ENCODE measurements at places on chromosomes 1 and 21.
A peak's percentile ranks its signal among the peaks of the same experiment; 100 is the strongest.

DNA sequence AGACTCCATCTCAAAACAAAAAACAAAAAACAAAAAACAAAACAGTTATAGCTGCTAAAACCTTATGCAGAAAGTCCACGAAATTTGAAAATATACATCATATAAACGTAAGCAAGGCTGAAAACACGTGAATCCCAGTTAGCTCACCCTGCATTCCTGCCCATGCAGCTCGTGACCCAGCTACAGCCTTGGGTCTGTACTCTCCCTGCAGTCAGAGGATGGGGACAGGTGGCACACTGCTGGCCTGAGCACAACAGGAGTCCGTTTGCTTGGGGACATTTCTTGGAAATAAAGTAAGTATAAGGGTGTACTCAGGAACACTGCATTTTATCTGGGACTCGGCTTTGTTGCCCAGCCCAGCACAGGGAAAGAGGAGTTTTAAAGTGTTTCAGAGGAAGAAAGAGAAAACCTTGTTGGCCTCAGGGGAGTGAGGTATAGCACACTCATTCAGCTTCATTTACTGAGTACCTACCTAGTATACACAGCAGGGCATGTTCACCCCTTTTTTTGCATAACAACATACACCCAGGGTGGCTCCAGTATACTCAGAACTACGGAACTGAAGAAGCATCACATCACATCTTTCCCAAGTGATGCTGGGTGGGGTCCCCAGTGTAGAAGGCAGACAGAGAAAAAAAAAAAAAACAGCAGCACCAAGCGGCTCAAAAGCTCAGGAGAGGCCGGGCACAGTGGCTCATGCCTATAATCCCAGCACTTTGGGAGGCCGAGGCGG, 44.1 kb downstream of the CAPZB start:
- no peak for DNase-seq

- DNase-seq: no peak
Measured at GRCh38 chr1:23217421-23218115, at the start of gene HTR1D. HTR1D (minus strand) TSS chr1:23217502; CDS start chr1:23194219, 23,283 bp downstream.

DNA sequence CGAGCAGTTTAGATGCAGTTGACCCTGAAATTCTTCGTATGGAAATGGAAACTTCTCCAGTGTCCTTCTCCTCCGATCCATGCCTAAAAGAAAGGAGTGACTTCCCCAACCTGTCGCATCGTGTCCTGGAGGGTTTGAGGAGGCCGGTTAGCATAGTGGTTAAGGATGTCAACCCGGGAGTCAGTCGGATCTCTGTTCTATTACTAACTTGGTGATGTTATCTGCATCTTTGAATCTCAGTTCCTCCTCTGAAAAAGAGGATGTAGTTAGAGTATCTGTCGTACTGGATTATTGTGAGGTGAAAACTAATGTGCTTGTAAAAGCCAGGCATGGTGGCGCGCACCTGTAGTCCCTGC, 684 bp downstream of the ZBTB8B start:
- no peak for DNase-seq

GRCh38 chr1:119715542-119715941, 3.8 kb downstream of the PHGDH start:
- DNase-seq: no peak

DNA sequence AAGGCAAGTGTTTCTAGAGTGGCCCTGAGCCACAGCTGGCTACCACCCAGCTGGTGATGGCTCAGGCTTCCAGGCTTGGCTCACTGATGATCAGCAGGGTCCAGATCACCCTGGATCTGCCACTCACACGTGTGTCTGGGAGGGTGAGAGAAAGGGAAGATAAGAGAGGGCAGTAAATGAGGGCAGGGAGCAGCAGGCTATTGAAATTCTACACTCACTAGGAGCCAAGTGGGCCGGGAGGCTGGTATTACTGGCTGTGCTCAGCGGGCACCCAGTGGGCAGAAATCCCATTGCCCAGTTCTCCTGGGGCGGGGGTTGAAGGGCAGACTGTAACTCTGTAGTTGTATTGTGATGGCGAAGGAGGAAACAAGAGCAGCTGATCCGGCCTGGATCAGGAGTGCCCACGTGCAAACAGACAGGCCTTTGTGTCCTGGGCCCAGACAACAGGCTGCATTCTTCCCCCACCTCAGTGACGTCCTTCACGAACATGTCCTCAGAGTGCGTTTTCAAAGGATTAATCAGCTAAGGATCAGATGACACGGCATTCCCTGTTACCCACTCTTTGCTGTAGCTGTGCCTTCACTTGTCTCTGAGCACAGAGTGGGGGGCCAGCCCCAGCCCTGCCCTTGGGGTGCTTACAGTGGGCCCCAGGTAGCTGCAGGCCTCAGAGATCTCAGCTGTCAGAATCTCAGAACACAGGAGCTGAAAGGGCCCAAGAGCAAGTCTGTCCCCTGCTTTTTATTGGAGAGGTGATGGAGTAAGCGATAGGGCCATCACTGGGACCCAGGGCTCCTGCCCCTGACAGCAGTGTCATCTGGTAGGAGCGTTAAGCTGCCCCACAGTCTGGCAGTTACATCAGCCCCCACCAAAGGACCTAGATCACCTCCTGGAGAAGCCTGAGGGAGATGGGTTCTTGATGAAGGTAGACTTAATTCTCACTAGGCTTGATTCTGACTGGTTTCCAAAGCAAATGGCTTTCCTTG, 60.5 kb downstream of the ATP1A1 start:
- no peak for DNase-seq

- DNase-seq: no peak
Measured at GRCh38 chr1:8424539-8425116, 106.7 kb downstream of the SLC45A1 start.

DNA sequence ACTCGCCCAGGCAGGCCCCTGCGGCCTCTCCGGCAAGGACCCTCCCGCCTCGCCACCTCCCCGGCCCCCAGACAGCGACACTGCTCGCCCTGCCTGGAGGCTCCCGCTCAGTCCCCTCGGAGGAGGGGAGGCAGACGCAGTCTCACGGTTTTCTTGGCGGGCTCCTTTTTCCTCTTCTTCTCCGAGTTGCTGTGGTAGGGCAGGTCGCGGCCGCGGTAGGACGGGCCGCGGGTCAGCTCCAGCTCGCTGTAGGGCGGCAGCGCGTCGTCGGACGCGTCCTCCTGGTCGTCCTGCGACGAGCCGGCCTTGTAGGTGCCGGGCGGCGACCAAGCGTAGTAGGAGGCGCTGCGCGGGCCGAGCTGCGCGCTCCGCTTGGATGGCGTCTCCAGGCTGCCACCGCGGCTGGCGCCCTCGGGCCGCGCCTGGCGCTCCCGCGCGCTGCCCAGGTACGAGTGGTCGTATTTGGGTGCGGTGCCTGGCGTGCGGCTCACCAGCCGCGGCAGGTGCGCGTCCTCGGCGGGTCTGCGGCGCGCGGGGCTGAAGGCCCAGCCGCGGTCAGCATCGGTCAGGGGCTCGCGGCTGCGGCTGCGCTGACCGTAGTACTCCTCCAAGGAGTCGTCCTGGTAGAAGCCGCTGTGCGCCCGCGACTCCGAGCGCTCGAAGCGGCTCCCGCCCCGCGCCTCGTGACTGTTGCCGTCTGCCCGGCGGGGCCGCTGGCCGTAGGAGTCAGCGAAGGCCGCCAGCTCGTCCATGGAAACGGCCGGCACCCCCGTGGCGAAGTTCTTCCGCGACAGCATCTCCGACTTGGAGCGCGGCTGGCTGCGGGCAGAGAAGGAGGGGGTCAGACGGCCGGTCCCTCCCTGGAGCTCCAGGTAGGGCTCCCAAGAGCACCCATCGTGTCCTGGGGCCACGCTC, 44.8 kb upstream of the TADA1 start:
- DNase-seq: no peak

DNA sequence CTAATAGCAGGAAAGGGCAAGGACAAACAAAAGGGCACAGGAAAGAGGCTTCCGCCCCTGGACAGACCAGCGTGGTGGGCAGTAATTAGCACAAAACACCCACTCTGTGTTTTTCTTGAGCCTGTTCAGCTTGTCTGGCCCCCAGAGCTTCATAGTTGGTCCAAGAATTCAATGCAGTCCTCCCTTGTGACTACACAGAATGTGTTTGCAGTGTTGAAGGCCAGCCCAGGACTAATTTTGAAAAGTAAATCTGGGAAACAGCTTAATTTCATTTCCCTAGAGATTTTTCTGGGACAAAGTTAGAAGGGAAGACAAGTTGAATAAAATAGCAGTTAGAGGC, 49.2 kb upstream of the LMO4 start:
- no peak for DNase-seq

DNA sequence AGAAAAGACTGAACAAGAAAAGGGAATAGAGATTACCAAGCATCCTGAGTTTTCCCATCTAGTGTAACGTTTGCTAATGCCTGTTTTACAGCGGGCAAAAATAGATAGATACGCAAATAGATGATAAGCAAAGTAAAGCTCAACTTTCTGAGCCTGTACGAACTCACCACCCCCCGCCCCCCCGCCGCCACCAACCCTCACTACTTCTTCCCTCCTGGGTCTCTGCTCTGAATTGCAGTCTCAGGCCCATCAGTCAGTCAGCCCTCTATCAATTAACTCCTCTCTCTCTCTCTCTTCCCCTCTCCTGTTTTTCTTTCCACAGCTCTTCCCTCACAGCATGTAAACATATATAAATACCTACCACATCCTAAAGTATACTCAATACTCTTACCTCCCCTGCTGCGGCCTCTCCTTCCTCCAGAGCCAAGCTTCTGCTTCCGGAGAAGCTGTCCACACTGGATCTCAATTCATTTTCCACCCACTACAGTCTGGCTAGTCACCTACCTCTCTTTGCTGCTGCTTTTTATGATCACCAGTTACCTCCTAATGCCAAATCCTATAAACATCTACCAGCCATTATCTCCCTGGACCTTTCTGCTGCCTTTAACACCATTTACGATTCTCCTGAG, 64.6 kb downstream of the CAPN2 start:
- no peak for DNase-seq

- DNase-seq: no peak
Measured at GRCh38 chr1:165355139-165355976, 1.2 kb downstream of the LMX1A start.

DNA sequence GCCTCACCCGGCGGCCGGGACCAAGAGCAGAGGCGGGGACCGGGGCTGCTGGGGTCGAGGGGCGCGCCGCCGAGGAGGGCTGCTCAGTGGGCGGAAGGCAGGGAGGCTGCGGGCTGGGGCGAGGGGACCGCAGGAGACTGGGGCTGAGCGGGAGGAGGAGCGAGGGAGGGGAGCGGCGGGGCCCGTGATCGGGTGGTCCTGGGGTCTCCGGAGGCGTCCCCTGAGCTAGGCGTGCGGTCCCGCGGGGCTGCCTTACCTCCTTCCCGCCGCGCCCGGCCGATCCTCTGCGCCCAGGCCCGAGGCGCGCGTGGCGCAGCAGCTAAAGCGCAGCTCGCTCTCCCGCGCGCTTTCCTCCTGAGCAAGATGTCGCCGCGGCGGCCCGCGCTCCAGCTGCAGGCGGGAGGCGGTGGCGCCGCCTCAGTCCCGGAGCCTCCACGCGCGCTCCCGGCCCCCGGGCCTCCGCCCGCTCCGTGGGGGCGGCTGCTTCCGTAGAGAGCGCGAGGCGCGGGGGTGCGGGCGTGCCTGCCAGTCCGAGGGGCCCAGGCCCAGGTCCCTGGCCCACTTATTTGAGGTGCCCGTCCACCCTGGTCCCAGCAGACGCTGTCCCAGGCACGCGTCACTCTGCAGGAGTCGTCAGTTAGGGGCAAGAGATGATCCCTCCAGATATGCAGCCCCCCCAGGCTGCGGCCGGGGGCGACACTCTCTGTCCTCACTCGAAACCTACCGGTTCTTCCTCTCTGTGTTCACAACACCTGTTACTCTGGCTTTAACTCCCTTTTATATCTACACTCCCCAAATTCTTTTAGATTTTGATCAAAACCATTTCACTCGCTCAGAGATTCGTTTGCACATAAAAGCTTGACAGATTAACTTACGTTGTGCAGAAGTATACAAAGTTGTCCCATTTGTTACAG, at the start of gene CCSAP:
Gene CCSAP, minus strand, starts transcription at position 392 of the 914 bp plus-strand sequence. CDS start 582 bp downstream, outside the sequence.
- DNase-seq: peak; percentile 27

GRCh38 chr1:5917591-5918274, 74.5 kb downstream of the NPHP4 start:
- DNase-seq: no peak

GRCh38 chr1:46148318-46148717, 15.9 kb upstream of the PIK3R3 start:
- DNase-seq: no peak

- DNase-seq: no peak
Measured at GRCh38 chr1:58608945-58609344, 31.9 kb upstream of the TACSTD2 start.

- no peak for DNase-seq
Measured at GRCh38 chr1:19852036-19852435, 30.2 kb upstream of the OTUD3 start.

- no peak for DNase-seq
Measured at GRCh38 chr1:202723708-202724107, 13.5 kb upstream of the SYT2 start.

DNA sequence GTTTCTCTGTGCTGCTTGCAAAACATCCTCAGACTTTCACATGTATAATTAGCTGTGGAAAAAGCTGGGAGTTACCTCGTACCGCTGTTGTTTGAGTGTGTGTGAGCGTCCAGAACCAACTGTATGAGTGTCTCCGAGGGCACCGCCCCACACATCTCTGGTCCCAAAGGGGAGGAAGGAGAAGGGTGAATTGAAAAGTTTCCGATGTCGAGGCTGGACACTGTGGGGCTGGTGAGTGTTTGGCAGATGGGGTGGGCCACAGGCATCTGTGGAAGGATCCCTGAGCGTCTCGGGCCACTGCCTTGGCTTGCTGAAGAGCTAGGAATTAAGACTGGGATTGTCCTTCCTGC, 1.2 kb downstream of the ATP2B4 start:
- no peak for DNase-seq

DNA sequence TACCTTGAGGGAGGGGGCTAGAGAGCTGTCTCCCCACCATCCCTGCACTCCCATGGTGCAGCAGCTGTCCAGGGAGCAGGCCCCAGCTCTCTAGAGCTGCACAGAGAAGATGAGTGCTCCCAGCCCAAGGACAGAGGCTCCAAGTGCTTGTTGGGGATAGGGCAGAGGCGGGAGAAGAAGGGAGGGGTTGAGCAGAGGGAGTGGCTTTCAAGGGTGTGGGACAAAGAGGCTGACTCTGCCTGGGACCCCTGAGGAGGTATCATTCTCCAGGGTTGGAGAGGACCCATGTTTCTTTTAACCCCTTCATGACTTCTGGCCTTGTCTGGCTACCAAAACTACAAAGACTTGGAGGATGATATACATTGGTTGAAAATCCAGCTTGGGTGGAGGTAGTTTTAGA, 14.6 kb downstream of the FOXD2 start:
- DNase-seq: no peak

GRCh38 chr21:17427831-17428483, 84.9 kb upstream of the CXADR start:
- no peak for DNase-seq

- DNase-seq: no peak
Measured at GRCh38 chr1:169090900-169091311, 15.6 kb upstream of the ATP1B1 start.

Data from stimulated activated CD8-positive, alpha-beta memory T cell treated with anti-CD3 and anti-CD28 coated beads, Interleukin-12 subunit alpha, Interleukin-12 subunit beta, amount 100 ng/mL, for 1 hour (primary cell).